ENCODE measurements at places on chromosomes 7 and 10. TPM values are rescaled to one million over a fixed set of nuclear protein-coding genes. Genes with fewer than 3 reads are reported as not detected.

GRCh38 chr7:100353685-100354330, 4.1 kb upstream of the PILRB start:
- no peak for DNase-seq

GRCh38 chr7:144397086-144397485, 6.4 kb downstream of the NOBOX start:
- no peak for DNase-seq

Gene AHCYL2
- polyA plus RNA-seq = 27.6 TPM

DNA sequence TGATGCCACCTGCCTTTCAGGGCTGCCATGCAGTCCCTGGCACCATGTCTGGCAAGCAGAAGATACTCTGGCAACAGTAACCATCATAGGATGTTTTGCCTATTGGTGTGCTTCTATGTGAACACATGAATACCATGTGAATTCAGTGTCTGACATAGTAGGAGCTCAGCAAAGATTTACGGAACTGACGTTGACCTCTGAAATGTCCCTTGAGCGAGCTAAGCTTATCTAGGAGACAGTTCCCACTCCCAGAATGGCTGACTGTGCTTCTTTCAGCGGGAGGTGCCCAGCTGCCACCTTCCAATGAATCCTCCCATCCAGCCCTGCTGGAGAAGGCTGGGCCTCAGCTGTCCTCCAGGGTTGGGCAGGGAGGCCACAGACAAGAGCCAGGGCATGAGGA, 71.2 kb upstream of the LRRC18 start:
- no peak for DNase-seq

- DNase-seq = no peak
Measured at GRCh38 chr10:76205361-76205760, 773.9 kb downstream of the LRMDA start.

All from right renal cortex interstitium (tissue), 3 donors.